Ecto neural progenitor cell (in vitro differentiated cells): ENCODE measurements at places on chromosomes 5 and 9.

GRCh38 chr5:149268928-149269557, 2.6 kb upstream of the AFAP1L1 start:
- no peak for DNase-seq

DNA sequence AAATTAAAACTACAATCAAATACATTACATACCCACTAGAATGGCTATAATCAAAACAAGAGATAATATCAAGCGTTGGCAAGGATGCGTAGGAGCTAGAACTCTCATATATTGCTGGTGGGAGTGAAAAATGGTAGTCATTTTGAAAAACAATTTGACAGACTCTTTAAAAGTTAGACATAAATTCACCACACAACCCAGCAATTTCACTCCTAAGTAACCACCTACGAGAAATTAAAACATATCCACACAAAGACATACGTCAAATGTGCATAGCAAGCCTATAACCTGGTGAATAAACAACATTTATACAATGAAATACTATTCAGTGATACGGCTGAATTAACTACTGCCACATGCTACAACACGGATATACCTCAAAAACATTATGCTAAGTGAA, 44.7 kb downstream of the GKAP1 start:
- DNase-seq: no peak

DNA sequence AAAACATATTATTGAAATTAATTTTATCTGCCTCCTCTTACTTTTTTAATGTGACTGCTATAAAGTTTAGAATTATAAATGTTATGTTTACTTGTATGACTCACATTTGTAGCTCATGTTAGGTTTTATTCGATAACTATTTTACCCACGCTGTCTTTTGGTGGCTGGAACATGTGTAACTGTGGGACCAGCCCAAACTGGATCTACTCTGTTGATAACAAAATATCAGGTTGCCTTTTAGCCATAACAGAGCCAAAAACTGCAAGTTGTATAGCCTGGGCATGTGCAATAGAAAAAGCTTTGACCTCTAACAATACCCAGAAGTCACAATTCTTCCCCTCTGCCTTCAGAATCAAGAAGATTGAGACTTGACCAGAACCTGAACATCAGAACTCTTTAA, 356.5 kb downstream of the PRELID2 start:
- no peak for DNase-seq

DNA sequence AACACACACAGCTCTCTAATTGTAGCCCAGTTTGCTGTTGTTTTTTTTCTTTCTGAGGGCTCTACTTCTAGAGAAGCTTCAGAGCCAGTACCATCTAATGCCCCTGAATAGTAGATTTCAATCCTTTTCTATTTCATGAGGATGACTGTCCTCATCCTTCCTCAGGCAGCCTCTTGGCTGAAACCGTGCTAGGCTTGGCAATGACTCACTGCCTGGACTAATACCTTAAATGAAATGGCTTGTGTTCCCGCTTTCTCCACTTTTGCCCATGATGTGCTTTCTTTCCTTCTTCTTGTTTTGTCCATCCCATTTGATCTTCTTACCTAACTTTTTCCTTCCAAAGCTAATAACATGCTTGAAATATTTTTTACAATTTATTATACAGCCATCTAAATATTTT, 80.1 kb downstream of the ITGA1 start:
- DNase-seq: no peak

DNA sequence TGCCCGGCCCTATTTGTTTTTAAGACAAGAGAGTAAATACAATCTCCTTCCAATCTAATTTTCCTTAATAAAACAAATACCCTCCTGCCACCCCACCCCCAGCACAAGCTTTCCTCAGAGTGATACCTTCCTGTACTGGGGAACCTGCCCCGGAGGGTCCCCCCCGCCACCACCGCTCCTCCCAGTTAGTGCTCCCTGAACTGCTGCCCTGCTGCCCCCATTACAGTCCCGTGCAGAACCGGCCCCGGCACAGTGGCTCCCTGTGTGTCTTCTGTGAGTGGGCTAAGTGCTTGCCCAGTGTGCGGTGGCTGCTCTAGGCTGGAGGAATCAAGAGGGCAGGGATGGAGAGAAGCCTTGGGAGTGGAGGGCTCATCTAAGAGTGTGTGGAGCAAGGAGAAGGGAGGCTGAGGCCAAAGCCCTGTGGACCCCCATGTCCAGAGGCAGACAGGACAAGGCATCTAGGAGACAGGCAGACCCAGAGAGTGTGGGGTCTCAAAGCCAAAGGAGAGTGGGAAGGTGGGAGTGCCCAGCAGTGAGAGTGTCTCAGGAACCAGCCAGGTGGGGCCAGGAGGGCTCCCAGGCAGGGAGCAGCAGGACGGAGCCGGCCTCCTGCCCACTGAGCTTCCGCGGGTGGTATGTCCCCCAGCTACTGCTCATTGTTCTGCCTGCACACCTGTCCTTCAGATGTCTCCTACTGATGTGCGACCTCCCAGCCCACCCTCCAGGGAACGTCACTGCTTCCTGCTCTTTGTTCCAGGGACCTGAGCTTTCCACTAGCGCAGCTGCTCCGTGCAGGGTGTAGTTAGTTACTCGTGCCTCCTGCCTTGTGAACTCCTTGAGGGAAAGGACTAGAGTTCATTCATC, 129.0 kb downstream of the DAB2IP start:
- no peak for DNase-seq

- peak; percentile 62 for DNase-seq
Measured at GRCh38 chr5:14665101-14665822, 744 bp downstream of the OTULIN start.

DNA sequence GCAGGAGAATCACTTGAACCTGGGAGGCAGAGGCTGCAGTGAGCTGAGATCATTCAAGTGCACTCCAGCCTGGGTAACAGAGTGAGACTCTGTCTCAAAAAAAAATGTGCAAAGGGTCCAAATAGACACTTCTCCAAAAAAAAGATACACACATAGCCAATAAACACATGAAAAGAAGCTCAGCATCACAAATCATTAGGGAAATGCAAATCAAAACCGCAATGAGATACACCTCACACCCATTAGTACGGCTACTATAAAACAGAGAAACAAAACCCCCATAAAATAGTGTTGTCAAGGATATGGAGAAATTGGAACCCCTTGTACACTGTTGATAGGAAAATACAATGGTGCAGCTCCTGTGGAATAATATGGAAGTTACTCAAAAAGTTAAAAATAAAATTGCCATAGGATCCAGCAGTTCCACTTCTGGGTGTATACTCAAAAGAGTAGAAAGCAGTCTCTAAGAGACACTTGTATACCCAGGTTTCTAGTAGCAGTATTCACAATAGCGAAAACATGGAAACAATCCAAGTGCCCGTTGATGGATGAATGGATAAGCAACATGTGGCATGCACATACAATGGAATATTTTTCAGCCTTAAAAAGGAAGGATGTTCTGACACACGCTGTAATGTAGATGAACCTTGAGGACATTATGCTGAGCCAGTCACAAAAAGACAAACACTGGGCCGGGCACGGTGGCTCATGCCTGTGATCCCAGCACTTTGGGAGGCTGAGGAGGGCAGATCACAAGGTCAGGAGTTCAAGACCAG, 57.2 kb upstream of the PPARGC1B start:
- no peak for DNase-seq

DNA sequence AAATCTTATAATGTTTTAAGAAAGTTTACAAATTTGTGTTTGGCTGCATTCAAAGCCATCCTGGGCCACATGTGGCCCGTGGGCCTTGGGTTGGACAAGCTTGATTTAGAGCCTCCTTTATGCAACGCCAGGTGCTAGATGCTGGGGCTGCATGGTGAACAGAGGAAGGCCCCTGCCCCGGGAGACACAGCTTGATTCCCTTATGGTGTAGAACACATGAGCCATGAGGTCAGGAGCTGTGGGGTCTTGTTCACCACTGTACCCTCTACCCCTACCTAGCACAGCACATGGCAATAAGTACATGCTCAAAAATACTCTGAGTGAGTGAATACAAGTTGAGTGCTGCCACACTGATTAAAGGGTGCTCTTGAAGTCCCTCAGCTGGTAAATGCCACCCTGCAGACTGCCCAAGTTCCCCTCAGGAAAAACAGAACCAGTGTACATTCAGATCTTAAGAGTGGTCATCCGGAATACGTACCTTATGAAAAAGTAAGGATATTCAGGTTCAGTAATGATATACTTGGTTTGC, 71.9 kb downstream of the ARRDC3 start:
- DNase-seq: no peak

DNA sequence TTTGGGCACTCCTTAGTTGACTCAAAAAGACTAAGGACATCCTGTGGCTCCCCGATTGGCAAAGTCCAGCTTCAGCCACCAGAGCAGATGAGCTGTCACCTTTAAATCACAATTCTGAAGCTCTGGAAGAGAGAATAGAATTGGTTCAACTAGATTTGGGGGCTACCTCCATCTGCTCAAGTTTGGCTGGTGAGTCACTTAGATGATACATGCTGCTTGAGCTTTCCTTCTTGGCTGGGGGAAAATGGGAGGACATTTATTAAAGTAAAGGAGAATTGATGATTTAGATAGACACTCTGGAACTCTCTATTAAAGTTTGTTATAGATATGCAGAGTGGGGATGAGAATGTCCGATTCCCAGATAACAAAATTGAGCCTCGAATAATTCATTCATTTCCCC, 30.0 kb upstream of the GRIA1 start:
- DNase-seq: no peak

GRCh38 chr5:137688210-137688840, 47.6 kb downstream of the KLHL3 start:
- DNase-seq: no peak

DNA sequence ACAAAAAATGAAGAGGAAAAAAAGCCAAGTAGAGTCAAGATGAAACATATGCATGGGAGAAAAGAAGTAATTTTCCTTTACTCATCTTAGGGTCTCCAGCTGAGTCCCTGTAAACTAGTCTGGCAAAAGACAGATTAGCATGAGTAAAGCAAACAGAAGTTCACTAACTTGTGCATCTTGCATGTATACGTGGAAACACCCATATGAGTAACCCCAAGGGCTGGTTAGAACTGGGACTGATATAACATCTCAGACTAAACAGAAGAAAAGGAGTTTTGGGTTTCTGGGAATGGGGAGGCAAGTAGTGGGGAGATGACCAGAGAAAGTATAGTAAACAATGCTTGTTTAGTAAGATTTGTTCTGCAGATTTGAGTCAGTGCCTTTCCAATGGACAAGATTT, 20.1 kb upstream of the GLDC start:
- DNase-seq: no peak

GRCh38 chr9:3343671-3344070, 182.1 kb downstream of the RFX3 start:
- no peak for DNase-seq

GRCh38 chr5:178312880-178313282, 80.3 kb upstream of the PHYKPL start:
- no peak for DNase-seq

DNA sequence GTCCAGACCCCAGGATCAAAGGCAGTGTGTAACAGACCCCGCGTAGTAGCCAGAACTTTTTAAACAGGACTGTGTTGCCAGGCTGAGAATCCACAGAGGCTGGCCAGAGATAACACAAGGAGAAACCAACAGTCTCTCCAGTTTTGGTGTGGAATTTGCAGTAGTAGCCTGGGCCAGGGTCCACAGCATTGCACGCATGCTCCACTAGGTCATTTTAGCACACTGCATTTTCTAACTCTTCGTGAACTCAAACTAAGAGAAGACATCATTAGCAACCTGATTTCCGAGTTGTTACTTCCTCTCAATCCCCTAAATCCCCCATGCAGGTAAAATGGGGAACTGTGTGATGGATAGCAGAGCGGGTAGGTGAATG, 119.6 kb downstream of the BOD1 start:
- peak; percentile 29 for DNase-seq

- DNase-seq: no peak
Measured at GRCh38 chr9:136525207-136525606, 20.6 kb downstream of the NOTCH1 start.

GRCh38 chr9:135619599-135619886, 19.8 kb downstream of the GLT6D1 start:
- DNase-seq: peak; percentile 29

DNA sequence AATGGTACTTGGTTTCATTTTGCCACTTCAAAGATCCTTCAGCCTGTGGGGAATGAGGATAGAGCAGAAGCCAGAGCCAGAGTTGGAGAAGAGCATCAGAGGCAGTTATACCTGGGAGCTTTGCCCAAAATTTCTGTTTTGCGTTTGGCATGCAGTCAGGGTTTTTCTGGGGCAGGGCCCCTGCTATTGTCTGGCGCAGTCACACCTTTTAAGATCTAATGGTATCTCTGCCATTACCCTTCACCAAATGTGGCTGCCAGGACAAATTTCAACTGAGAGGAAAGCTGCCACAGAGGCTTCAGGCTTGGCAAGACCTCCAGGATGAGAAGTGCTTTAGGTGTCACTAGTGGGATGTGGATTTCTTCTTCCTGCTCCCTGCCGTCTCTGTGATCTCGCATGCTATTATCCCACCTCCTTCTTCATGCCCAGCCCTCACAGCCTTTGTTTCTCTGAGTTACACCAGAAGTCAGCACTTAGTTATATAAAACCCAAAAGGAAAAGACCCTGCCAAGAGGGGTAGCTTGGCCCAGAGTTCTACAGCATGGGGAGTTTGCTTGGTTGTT, 357.0 kb downstream of the TLE4 start:
- DNase-seq: no peak

DNA sequence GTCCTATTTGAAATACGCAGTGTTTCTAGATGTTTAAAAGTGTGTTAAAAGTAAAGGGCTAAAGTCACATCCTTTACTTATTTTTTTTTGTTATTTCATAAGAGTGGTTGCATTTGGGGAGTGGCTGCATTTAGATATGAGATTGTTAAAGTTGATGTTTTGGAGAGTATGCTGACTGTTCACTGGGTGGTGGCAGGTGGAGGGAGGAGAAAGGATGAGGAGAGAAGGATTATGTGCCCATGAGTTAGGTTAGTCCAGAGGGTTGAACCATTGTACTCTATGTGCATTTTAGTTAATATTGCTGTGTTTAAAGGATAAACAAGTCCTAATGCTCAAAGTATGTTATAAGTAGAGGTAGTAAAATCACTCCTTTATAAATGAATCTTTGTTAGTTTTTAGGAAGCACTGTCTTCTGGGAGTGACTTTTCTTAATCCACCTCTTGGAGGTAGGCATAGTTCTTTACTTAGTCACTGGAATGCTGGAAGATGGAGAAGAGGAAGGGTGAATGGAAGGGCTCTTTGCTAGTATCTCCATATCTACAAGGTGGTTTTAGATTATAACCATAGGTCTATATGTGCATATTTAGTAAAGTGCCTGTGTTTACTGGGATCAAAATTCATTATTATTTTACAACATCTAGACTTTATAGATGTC, 332.3 kb downstream of the NPR3 start:
- DNase-seq: no peak

- DNase-seq: no peak
Measured at GRCh38 chr5:64019746-64020145, 57.5 kb upstream of the HTR1A start.

GRCh38 chr5:92942762-92943161, 638.3 kb downstream of the NR2F1-AS1 start:
- DNase-seq: no peak

GRCh38 chr5:53219610-53220009, 110.1 kb upstream of the MOCS2 start:
- no peak for DNase-seq
